ENCODE measurements at places on chromosomes 2 and 18. TPM values are rescaled to one million over a fixed set of nuclear protein-coding genes. Genes with fewer than 3 reads are reported as not detected.

- peak; percentile 93 for DNase-seq
Observed at GRCh38 chr2:112150447-112150846, 12.3 kb downstream of the FBLN7 start.

DNA sequence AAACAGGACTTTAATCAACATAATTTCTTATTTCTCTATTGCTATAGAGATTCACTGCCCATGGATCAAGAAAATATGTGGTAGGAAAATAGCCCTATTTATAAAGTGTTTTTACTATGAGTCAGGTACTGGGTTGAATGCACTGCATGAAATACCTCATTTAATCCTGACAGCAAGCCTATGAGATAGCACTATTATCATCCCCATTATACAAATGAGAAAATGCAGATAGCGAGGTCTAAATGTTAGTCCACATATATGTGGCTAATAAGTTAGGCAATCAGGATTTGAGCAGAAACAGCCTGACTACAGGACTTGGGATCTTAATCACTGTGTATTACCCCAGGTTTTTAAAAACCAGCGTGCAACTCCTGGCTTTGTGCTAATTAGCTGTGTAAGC, 8.5 kb upstream of the LYPD1 start:
- DNase-seq = peak; percentile 51

DNA sequence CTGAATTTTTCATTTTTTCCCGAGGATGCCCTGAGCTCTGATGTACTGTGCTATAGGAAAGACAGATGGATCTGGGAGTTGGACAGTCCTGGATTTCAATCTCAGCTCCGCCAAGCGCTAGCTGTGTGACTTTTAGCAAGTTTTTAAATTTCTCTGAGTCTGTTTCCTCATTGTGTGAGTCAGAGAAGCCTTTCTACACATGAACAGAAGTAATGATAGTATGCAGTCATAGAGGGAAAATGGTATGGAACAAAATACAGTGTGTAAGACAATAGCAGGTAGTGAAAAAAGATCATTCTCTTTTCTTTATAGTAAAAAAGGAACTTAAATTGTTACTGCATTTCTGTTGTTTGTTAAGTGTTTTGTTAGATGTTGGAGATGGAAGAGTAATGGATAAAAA, 52.4 kb upstream of the PPM1B start:
- DNase-seq = no peak

DNA sequence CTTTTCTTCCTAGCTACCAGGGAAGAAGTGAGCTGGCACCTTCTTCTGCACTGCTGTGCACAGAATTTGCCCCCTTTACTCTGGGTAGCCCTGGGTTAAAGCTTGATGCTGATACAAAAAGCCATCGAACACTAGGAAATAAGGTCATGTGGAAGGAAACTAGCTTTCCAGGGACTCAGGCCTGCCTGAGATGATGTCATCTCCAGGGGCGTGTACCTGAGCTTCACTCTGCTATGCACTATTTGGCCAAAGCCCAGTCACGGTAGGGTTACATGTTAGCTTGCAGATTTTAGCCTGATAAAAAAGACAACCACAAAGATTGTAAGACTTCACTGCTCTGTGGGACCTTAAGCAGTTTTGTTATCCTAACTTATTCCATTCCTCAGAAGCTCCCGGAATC, 20.4 kb downstream of the EDAR start:
- DNase-seq = peak; percentile 28

DNA sequence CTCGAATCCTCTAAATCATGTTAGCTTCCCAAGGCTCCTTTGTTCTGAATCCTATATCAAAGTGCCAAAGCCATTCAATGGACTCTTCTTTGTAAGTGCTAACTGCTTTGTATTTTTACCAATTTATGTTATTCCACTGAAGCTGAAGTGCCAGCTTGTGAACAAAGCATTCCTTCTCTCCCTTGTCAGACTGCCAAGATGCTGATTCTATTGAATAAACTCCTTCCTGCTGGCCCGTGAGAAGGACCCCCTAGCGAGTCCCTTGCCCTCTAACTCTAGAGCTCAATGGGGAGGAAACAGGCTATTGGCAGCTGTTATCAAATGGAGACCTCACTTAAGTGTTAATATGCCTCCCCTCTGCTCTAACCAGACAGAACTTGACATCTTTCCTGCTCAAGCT, 1097.9 kb upstream of the CNTNAP5 start:
- no peak for DNase-seq

DNA sequence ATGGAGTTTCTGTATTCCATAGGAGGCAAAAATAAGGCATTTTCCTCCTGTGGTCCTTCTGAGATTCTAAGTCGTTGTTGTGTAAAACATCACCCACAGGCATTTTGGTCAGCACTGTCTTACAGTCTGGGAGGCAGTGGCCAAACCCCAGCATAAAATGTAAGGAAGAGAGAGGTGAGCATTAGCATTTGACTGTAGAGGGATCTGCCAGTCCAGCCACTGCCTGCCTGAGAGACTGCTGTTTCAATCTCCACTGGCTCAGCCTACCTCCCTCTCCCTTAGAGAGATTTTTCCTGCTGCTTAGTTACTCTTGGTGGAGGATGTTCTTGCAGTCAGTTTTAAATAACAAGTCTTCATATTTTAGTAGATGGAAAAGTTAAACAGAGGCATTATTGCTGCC, 77.0 kb downstream of the ARHGEF33 start:
- no peak for DNase-seq

IL36A gene
- total RNA-seq = 2.0 TPM

TNFAIP6 gene
- 51.9 TPM for total RNA-seq

SLC35F5 gene
- 164 TPM for total RNA-seq

All from fibroblast of the aortic adventitia (primary cell).